Stimulated activated CD8-positive, alpha-beta memory T cell treated with anti-CD3 and anti-CD28 coated beads, Interleukin-4, amount 100 ng/mL, for 1 hour (primary cell): ENCODE measurements at places on chromosomes 11 and 22.

- DNase-seq, result no peak
These were observed 352.7 kb downstream of the NTM start for GRCh38 chr11:131723088-131723487.

- DNase-seq, result no peak
These were observed 10.9 kb downstream of the RELA start for GRCh38 chr11:65651589-65652510.

DNA sequence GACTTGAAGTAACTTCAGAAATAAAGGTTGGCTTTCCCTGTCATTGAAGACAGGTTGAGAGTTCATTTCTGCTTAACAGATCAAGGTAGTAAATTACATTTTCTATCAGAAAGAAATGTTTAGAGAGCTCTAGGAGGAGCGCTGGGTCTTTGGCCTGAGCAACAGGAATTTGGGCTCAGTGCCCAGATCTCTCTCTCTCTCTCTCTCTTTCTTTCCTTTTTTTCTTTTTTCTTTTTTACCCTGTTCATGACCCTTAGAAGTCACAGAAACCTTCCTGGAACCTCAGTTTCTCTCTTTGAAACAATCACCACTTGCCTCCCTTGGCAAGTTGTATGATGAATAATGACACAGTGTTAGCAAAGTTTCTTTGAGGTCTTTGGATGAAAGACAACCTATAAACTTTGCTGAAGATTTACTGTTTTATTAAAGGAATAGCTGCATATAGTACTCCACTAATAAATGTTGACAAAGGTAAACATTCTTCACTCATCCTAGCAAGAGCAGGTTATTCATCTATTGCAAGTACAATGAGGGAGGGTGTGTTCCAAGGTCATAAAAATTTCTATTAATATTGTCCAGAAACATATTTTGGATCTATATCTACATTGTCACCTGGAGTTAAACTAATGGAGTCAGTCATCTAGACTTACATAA, 35.5 kb upstream of the RASSF10 start:
- no peak for DNase-seq

GRCh38 chr11:74689666-74690065, 41.6 kb downstream of the CHRDL2 start:
- no peak for DNase-seq

GRCh38 chr11:34783816-34784317, 132.3 kb downstream of the APIP start:
- no peak for DNase-seq

- no peak for DNase-seq
These were observed 50.4 kb upstream of the SEPTIN5 start for GRCh38 chr22:19663821-19664355.

GRCh38 chr11:75271730-75272129, 31.2 kb downstream of the TPBGL start:
- no peak for DNase-seq

DNA sequence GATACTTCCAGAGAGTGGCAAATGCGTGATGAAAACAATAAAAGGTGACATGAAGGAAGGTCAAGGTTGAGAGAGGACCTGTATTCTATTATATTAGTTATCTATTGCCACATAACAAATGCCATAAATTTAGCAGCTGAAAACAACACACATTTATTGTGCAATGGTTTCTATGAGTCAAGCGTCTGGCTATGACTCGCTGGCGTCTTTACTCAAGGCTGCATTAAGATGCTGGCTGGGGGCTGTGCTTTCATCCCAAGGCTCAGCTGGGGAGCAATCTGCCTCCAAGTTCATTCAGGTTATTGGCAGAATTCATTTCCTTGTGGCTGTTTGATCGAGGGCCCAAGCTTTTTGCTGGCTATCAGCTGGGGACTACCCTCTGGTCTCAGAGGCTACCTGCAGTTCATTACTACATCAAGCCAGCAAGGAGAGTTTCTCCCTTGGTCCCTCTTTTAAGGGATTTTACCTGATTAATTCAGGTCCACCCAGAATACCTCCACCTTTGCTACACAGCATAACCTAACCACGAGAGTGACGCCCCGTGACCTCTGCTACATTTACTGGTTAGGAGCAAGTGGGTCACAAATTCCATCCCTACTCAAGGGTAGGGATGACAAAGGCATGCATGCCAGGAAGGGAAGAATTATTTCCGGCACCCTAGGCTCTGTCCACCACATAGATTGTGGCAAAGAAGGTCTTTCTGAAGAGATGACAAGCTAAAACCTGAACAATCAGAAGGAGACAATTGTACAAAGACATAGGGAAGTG, 549.1 kb downstream of the MN1 start:
- DNase-seq, result no peak

DNA sequence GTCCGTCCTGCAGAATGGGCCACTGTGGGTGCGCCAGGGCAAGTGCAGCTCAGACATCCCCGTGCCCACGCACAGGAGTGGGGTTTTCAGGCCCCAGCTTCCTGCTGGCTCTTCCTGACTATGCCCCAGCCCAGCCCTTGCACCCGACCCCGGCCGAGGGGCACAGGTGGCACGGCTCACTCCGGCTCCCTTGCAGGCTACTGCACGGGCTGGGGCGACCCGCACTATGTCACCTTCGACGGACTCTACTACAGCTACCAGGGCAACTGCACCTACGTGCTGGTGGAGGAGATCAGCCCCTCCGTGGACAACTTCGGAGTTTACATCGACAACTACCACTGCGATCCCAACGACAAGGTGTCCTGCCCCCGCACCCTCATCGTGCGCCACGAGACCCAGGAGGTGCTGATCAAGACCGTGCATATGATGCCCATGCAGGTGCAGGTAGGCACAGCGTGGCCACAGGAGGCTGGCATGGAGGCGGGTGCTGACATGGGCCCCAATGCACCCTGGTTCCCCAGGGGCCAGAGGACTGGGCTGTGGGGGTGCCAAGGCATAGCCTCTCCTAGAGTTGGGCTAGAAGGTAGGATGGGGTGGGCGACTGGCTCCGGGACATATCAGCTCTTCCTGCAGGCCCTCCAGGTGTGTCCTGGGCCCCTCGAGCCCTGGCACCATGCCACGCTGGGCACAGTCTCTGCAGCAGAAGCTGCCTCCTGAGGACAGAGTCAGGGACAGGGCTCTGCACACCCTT, 27.7 kb downstream of the MUC2 start:
- DNase-seq, result no peak

DNA sequence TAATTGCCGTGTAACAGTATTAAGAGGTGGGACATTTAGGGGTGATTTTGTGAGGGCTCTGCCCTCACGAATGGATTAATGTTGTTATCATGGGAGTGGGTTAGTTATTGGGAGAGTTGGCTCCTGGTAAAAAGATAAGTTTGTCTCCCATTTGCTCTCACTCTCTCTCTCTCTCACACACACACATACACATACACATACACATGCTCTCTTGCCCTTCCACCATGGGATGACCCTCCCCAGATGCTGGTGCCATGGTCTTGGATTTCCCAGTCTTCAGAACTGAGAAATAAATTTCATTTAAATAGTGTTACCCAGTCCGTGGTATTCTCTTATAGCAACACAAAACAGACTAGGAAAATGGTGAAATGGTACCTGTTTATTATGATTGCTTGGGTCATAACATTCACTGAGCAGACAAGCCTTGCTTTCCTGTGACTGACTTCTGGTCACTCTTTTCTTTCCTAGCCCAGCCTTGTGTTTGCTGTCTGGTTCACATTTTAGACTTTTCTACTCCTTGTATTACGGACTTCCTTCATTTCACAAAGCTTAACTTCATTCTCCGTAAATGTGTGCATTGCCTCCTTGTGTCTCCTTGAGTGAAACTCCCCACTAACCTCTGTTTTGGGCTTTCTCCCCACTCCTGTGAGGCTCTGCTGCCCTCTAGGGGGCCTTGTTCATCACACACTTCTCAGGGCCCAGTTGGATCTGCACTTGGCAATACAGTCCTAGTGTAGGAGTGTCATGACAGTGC, 206.5 kb upstream of the CTSC start:
- DNase-seq, result peak; percentile 50

DNA sequence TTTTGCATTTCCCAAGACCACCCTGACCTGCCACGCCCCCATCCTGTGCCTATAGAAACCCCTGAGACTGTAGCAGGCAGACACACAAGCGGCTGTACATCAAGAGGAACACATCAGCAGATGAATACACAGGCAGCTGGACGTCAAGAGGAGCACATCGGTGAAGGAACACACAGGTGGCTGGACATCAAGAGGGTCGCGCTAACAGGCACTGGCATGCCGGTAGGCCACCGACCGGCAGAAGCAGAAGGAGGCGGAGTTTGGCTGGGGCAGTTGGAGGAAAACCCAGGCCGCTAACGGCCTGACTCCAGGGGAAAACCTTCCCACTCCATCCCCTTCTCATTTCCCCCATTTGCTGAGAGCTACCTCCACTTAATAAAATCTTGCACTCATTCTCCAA, 5.4 kb upstream of the IPO7 start:
- no peak for DNase-seq

DNA sequence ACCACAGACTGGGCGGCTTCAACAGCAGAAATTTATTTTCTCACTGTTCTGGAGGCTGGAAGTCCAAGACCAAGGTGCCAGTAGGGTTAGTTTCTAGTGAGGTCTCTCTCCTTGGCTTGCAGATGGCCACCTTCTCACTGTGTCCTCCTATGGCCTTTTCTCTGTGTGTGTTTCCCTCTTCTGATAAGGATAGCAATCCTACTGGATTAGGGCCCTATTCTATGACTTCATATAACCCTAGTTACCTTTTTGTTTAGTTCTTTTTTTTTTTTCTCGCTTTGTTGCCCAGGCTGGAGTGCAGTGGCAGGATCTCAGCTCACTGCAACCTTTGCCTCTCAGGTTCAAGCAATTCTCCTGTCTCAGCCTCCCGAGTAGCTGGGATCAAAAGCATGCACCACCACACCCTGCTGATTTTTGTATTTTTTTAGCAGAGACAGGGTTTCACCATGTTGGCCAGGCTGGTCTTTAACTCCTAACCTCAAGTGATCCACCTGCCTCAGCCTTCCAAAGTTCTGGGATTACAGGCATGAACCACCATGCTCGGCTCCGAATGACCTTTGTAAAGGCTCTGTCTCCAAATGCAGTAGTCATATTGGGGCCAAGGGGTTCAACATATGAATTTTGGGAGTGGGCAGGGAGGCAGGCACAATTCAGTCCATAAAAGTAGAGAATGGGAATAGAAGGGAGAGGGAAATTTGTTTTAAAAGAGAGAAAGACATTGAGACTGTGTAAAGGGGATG, 25.5 kb upstream of the NNMT start:
- DNase-seq, result no peak

- no peak for DNase-seq
These were observed 6.8 kb downstream of the ZNF74 start for GRCh38 chr22:20400606-20401375.

DNA sequence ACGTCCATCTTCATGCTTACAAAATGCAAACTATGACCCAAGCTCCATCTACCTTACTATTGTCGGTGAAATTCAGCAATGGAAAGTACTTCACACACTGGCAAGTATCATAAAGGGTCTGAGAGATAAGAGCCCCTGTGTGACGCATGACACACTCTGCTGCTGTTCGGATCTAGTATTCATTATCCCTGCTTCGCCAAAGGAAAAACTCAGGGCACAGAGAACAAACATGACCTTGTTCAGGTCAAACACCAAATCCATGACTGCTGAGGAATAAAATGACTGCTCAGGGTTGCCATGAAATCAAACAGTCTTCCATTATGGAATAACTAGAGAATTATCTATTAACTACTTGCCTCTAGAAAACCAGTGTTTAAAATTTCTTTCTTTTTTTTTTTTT, 73.0 kb downstream of the MICAL3 start:
- no peak for DNase-seq

DNA sequence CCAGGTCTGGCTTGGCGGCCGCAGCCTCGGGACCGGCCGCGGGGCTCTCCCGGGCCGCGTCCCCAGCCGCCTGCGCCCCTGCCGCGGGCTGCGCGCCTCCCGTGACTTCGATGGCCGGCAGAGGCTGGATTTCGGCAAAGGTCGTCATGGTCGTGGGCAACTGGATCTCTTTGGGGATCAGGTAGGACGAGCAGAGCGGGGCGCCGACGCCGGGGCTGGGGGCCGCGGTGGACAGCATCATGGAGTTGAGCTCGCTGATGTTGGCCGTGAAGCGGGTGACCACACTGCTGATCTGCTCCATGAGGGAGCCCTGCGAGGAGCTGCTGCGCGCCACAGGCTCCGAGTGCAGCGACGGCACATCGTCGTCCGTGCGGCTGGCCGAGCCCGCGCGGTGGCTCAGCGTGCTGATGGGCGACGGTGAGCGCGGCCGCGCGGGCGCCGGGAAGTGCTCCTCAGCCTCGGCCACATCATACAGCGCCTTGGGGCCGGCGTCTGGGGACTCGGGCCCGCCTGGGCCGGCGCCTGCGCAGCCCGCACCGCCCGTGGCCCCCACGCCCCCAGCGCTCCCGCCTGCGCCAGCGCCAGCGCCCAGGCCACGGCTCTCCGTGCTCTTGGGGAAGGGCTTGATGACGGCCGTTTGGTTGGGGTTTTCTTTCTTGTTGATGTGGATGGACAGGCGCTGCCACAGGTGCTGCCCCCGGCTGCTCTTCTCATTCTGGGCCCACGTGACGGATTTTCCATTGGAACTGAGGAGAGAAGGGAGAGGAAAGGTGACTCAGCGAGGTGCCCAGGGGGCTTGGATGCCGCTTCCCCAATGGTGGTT, 171.4 kb upstream of the CTSC start:
- DNase-seq, result no peak

- DNase-seq, result no peak
These were observed 25.1 kb downstream of the CD6 start for GRCh38 chr11:60996381-60997138.

GRCh38 chr11:125262194-125262829, 97.8 kb downstream of the PKNOX2 start:
- DNase-seq, result no peak

- DNase-seq, result no peak
These were observed 47.9 kb upstream of the DDI1 start for GRCh38 chr11:103988595-103988969.

GRCh38 chr11:65310736-65311135, 3.9 kb upstream of the CDC42EP2 start:
- DNase-seq, result no peak

- DNase-seq, result no peak
These were observed 3.4 kb downstream of the IRF7 start for GRCh38 chr11:612201-612960.

- DNase-seq, result no peak
These were observed 30.3 kb upstream of the WNT7B start for GRCh38 chr22:46007003-46007847.

- DNase-seq, result no peak
These were observed 3.6 kb downstream of the C11orf87 start for GRCh38 chr11:109425554-109425953.

DNA sequence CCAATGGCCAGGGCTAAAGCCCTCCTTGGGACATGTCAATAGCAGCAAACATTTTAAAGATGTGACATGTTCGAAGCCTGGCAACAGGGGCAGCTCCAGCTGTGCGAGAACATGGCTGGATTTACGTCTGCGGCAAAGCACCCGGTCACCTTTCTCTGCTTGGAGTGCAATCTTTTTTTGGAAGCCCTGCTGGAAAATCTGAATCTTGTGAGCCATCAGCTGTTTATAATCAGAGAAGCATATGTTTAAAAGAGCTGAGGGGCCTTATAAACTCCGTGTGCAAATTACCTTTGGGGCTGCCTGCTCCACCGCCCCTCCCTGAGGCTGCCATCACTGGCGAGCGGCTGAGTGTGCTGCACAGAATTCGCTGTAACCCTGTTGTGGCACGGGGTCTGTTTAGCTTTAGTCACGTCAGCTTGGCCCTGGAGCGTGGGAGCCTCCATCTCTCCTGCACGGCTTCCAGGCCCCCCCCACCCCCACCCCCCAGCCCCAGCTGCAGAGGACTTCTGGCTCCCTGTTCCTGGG, 9.0 kb upstream of the KCNQ1OT1 start:
- DNase-seq, result no peak
